ENCODE measurements at places on chromosomes 6 and 20.

DNA sequence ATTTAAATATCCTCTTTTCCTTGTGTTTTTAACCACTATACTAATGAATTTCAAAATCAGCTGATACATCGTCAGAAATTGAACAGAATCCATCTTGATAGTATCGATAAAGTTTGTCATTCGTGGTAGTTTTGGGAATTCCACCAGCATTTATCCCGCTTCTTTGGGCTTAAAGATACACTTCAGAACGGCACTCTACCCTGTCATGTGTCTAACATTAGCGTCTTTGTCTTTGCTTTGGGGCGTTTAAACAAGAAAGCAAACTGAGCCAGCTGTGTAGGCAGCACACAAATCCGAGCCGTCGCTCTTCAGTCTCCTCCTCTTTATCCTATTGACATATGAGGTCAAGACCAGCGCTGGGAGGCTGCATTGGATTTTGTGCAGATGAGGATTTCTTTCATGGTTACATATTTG lies 27.5 kb upstream of the NHSL1 start:
- peak; percentile 34 for DNase-seq

DNA sequence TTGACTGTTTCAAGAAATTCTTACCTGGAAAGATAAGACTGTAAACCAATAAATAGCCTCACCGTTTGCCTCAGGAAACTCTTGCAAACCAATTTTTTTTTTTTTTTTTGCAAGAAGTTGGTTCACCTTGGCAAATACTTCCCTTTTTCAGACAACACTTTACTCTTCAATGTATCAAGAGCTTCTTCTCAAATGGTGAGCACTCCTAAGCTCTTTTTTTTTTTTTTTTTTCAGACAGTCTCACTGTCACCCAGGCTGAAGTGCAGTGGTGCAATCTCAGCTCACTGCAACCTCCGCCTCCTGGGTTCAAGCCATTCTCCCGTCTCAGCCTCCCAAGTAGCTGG lies 22.7 kb upstream of the SNTA1 start:
- DNase-seq, result no peak

DNA sequence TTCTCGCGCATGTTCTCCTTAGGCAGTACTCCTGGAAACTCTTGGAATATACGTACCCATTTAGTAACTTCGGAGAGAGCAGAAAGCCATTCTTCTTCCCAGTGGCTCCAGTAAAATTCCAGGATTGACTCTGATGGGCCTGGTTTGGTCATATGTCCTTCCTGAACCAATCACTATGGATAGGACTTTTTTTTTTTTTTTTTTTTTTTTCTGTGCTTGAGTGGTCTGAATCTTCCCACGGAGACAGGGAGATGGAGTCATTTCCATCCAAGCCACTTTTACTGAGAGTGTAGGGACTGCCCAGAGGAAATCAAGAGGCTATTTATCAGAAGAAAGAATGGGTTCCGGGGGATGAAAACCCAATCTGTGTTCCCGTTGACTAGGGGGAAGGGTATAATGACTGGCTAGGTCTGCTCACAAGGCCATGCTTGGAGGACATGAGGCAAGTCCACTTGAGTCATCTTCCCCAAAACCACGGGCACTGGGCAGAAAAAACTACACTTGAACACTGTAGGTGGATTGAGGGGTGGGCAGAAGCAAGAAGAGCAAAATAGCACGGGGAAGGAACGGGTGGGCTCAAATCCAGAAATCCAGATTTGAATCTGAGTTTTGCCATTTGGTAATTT lies 35.4 kb upstream of the MRPS18A start:
- DNase-seq, result no peak

DNA sequence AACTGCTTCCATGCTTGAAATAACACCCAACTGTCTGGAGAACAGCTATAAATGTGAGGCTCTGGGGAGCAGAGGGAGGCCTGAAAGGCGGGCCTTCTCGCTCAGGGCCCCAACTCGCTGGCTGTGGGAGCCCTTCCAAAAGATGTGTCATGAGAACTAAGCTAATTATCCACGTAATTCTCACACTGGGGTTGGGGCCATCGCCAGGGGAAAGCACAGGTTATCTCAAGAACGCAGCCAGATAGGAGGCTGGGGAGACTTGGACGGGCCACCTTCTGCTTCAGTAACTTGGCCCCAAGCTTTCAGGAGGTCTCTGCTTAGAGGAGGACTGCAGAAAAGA lies 1.6 kb downstream of the PXDC1 start:
- DNase-seq, result peak; percentile 87

GRCh38 chr6:16440636-16441212 lies 202.3 kb downstream of the GMPR start:
- no peak for DNase-seq

DNA sequence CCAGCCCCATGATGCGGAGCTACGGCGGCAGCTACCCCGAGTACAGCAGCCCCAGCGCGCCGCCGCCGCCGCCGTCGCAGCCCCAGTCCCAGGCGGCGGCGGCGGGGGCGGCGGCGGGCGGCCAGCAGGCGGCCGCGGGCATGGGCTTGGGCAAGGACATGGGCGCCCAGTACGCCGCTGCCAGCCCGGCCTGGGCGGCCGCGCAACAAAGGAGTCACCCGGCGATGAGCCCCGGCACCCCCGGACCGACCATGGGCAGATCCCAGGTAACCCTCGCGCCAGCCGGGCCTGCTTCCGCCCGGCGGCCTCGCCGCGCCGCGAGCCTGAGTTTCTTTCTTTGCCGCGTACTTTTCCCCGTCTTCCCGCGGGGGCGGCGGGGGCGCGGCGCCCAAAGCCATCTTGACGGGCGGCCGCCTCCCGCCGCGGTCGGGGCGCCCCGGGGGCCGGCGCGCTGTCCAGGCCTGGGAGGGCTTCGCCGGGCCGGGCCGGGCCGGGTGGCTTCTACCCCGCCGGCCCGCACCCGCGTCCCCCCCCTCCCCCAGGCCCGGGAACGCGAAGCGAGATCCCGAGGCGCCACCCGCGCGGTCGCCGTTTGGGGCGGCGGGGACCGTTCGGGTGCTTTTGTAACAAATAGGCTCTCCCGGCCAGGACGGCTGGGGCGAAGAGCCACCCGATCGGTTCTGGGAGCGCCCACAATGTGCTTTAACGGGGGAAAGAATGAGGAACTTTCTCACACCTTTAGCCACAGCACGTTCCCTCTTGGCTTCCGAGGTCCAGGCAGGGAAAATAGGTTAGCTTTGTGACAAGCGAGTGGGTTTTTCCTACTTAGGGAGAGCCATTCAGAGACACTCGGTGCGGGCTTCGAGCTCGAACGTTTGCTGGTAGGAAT lies 2.3 kb downstream of the ARID1B start:
- peak; percentile 74 for DNase-seq

DNA sequence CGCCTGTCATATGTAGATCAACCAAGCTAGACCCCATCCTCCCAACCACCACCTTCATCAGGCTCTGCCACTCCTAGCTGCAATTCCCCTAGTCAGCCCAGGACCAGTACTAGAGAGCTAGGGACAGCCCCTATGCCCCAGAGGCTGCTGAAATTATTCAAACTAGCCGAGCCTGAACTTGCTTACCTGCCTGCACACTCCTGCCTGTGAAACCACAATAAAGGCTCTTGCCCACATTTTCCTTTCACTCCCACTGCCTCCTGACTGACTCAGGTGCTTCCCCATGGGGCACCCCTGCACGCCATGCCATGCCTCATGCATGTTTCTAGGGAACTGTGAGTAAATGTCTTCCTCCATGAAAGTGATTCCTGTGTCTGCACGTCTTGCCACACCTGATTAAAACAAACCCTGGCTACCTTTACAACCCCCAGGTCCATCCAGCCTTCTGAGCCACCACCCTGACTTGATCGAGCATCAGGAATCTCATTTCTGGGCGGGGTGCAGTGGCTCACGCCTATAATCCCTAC lies 66.5 kb upstream of the IER3 start:
- DNase-seq, result no peak

DNA sequence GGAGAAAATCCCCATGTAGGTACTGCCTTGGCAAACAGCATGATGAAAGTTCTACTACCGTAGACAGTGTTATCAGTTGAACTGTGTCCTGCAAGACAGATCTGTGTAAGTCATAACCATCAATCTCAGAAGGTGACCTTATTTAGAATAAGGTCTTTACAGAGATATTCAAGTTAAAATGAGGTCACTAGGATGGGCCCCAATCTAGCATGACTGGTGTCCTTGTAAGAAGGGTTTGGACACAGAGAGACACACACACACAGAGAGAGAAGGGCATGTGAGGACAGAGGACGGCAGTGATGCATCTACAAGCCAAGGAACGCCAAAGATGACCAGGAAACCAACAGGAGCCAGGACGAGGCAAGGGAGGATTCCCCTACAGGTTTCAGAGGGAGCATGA lies 8.8 kb downstream of the TXNDC5 start:
- DNase-seq, result no peak

- DNase-seq, result no peak
Observed at GRCh38 chr6:79302341-79302740, 67.9 kb upstream of the HMGN3 start.
